ENCODE measurements at places on chromosomes 4 and X.

GRCh38 chr4:143618811-143619210, 81.7 kb downstream of the FREM3 start:
- peak; percentile 11 for DNase-seq

DNA sequence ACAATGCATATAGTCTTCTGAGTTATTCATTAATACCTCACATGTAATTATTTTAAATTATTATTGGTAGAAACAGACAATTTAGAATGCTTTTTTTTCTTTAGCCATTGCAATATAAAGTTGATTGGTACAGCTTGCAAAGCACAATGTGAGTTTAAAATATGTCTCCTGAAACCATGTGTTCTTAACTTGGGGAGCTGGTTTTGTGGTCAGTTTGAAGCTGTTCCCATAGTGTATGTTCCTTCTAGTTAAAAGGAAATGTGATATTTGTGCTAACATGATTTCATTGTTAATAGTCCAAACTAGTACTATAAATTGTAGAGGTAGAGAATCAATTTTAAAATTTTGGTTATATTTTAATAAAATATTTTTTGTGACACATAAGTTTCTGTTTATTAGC, 247.2 kb downstream of the BMPR1B start:
- no peak for DNase-seq

GRCh38 chr4:155961575-155961974, 7.9 kb upstream of the CTSO start:
- no peak for DNase-seq

DNA sequence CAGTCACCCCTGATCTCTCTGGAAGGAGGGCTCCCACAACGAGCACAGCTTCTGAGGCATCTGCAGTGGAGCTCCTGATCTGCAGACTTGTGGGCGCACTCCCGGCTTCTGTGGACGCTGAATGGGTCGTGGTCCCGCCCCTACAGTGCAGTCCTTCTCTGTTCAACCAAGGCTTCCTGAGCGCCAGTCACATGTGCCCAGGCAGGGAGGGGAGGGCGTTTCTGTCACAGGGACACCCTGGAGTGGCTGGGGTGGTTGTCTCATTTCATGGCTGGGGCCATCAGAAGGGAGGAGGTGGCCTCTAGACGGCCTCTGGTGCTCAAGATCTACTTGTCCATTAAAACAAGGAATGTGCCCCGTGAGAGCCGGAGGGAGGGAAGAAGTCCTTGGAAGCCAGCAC, 67.1 kb upstream of the PSAPL1 start:
- no peak for DNase-seq

DNA sequence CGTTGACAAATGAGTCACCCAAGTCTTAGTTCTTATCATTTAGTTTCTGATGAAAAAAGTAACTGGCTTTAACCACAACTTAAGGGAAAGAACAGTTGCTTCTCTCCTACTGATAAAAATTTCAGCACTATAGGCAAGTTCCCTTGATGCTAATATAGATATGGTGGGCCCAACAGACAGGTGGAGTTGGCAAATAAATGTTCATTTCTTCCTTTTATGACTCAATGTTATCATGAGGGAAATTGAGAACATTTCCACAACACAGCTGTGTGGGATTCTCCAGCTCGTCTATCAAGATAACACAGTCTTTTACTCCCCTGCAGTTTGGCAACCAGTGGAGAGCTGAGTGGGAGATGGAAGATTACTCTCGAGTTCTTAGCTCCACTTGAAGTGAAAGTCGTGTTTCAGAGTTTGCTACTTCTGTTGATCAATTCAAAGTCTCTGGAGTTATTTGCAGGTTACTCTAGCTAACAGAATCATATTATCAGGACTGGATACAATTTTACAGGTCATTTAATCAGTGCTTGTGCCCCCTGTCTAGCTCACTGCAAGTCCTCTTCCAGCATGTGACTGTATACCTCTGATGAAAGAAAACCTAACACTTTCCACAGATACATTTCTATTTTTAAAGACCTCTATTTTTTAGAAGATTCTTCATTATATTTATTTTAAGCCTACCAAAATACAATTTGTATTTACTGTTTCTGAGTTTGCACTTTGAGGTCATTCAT, 270.6 kb upstream of the GK2 start:
- DNase-seq, result peak; percentile 87

DNA sequence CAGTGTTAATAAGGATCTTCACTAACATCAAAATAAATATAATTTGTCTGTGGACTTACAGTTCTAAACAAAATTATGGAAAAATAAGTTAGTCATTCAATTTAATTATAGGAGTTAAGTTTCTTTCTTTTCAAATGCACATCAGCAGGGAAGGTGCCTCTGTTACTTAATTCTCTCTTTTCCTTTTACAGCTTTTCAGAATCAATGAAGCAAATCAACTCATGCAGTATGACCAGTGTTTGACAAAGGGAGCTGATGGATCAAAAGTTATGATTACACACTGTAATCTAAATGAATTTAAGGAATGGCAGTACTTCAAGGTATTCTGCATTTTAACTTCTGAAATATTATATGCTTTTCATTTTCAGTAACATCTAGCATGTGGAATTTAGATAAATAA, 15.9 kb downstream of the HMGB2 start:
- DNase-seq, result no peak

- DNase-seq, result peak; percentile 77
Measured at GRCh38 chr4:99817309-99817890, 773 bp downstream of the DAPP1 start.

DNA sequence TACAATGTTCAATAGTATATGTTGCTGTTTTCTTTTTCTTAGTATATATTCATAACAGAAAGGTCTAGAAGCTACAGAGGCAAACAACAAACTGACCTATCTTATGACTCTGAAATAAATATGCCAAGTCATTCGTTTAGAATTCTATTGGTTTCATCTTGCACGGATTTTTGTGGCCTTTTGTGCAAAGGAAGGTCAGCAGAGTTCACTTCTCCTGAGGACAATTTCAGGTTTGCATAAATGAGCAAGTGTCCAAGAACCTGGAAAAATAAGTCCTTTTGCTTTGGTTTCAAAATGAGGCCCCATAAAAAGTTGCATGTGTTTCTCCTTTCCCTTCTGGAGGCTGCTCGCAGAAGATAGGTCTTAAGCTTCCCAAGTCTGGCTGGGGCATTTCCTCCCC, 156.9 kb downstream of the APBB2 start:
- DNase-seq, result no peak
